ENCODE measurements at places on chromosomes 5 and 9.

- DNase-seq = no peak
Measured at GRCh38 chr5:157219491-157220271, 39.0 kb downstream of the ITK start.

GRCh38 chr9:20681467-20681866 lies 2.6 kb upstream of the FOCAD start:
- no peak for DNase-seq

GRCh38 chr5:158590746-158591300 lies 508.9 kb downstream of the EBF1 start:
- DNase-seq = no peak

DNA sequence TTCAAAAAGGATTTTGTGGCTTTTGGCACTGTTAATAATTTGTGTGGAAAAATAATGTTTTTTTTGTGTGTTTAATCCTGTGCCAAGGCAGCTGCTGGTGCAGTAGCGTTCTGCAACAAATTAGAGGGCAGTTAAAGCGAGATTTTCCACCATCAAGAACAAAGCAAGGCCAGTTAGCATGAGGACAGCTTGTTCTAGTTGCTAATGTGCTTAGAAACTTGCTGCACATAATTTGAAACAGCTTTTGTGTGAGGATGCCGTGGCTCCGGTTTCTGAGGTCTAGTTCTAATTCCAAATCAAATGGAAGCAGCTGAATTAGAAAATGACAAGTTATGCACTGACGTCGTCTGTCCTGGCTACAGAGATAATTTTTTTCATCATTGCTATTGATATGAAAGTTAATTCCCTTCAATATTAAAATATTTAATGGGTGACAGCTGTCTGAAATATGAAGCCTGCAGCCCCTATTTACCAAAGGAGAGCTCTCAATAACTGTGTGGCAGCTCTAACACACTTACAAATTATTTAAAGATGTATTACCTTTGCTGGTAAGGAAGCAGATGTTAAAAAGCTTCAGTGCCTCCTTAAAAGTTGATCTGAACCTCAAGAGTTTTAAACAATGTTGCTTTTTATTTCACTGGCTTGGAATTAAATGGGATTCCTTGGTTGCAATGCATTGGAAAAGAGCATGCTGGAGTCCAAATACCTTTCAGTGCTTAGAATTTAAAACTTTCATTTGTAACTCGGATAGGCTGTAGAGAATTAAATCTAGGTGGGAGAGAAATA lies 128.6 kb downstream of the SPATA31D1 start:
- DNase-seq = no peak

GRCh38 chr5:55997742-55998351 lies 3.1 kb upstream of the IL6ST start:
- peak; percentile 33 for DNase-seq

- no peak for DNase-seq
Measured at GRCh38 chr5:67030289-67031056, 166.1 kb downstream of the CD180 start.
